ENCODE measurements at places on chromosomes 3 and 15.
A peak's percentile ranks its signal among the peaks of the same experiment; 100 is the strongest.

- no peak for DNase-seq
Measured at GRCh38 chr3:125186800-125187598, 25.5 kb downstream of the SLC12A8 start.

DNA sequence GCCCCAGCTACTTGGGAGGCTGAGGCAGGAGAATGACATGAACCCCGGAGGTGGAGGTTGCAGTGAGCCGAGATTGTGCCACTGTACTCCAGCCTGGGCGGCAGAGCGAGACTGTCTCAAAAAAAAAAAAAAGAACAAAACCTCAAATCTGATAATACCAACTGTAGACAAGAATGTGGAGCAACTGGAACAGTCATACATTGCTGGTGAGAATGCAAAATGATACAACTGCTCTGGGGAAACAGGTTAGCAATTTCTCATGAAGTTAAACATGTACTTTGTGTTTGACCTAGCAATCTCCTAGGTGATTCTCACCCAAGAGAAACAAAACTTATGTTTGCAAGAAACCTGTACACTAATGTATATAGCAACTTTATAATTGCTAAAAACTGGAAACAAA, 4.4 kb upstream of the VHL start:
- no peak for DNase-seq

- DNase-seq = no peak
Measured at GRCh38 chr3:134624537-134625287, 26.1 kb downstream of the KY start.

GRCh38 chr15:26972636-26973035, 1.7 kb downstream of the GABRG3 start:
- no peak for DNase-seq

DNA sequence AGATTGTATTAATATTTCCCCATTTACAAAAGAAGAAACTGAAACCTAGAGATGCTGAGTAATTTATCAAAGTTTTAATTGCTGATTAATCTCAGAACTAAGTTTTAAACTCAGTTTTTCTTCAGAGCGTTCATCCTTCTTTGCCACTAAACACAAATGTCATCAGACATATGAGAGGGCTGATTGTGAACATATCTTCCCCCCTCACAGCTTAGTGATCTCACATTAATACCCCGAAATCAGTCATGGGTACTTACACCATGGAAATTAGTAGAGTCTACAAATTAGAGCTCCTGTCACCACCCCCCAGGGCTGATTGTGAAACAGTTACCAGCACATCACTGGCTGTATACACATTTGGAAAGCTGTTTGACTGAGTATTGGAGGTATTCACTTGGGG, 189.3 kb upstream of the SGO1 start:
- DNase-seq = peak; percentile 45

DNA sequence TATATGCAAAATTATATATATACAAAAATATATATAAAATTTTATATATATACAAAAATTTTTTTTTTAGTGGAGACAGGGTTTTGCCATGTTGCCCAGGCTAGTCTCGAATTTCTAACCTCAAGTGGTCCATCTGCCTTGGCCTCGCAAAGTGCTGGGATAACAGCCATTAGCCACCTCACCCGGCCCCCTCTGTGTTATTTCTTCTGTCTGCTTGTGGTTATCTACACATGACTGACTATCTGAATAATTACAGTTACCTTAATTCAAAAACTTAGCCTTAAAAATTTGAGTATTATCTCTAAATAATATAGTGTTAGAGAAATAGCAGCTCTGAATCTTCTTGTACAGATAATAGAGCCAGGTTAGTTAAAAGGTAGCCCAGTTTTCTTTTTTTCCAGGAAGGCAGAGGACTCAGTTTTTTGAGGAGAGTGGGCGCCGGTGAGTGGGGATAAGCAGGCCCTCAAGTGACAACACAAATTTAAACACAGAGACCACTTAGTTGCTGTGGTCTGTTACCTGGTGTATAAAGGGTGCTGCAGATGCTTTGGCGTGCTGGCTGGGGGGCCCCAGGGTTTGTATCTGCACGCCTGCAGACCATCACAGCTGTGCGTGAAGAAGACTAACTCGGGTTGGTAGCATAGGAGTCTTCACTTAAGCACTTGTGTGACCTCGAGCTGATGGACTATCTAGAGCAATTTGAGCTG, 83.7 kb downstream of the TRAK1 start:
- DNase-seq = no peak

GRCh38 chr3:151684094-151684493, 49.6 kb upstream of the AADACL2 start:
- DNase-seq = no peak

GRCh38 chr3:84066915-84067314, 891.9 kb upstream of the CADM2 start:
- no peak for DNase-seq

DNA sequence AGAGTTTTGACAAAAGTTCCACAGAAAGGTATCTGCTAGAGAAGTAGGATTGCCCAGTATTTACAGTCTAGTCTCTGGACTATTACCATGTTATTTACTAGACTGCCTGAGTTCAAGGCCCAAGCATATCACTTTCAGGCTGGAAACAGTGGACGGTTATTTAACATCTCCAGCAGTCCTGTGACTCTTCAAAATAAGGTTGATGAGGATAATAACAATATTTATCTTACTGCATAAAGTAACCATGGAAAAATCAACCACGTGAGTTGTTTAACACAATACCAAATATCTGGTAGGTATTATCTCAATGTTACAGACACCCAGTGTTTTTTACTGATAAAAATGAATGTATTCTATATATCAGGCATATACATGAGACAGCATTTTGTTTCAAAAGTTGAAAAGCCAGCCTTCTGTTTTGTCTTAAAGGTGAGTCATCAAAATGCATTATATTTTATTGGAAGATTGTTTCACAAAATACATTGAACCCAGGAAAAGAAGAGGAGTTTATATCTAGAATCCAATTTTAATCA, 535.8 kb downstream of the TBL1XR1 start:
- no peak for DNase-seq

DNA sequence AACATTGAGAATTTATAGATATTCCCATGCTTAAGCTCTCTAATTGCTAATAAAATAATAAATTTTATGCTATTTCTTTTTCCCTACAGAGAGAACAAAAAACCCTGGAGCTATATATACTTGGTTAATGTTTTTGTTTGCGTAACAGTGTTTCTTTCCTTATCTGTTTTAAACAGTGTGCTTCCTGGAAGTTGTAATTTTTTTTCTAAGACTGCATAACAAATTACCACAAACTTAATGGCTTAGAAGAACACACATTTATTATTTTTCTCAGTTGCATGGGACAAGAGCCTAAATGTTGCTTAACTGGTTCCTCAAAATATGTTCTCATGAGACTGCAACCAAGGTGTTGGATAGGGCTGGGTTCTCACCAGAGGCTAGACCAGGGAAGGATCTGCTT, 49.7 kb upstream of the DPH6 start:
- no peak for DNase-seq

GRCh38 chr3:118101891-118102290, 932.8 kb downstream of the IGSF11 start:
- no peak for DNase-seq

- no peak for DNase-seq
Measured at GRCh38 chr15:38559636-38560307, 4.8 kb downstream of the RASGRP1 start.

DNA sequence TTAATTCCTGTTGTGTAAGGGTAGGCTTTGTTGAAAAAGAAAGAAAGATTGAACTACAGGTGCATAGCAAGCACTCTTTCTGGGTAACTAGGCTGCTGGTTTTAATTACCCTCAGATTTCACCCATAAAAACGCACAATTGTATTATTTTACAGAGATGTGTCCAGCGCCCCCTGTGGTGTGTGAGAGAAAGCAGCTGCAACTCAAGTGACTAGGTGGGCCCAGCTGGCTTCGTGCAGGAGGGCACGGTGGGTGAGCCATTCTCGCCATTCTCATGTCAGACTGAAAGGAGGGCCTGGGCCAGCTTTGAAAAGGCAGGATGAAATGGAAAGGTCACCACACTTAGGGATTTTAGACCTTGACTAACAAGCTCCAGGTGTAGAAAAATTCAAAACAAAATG, 122.6 kb downstream of the LRIG1 start:
- DNase-seq = peak; percentile 18
